ENCODE measurements at places on chromosomes 3 and 15.

DNA sequence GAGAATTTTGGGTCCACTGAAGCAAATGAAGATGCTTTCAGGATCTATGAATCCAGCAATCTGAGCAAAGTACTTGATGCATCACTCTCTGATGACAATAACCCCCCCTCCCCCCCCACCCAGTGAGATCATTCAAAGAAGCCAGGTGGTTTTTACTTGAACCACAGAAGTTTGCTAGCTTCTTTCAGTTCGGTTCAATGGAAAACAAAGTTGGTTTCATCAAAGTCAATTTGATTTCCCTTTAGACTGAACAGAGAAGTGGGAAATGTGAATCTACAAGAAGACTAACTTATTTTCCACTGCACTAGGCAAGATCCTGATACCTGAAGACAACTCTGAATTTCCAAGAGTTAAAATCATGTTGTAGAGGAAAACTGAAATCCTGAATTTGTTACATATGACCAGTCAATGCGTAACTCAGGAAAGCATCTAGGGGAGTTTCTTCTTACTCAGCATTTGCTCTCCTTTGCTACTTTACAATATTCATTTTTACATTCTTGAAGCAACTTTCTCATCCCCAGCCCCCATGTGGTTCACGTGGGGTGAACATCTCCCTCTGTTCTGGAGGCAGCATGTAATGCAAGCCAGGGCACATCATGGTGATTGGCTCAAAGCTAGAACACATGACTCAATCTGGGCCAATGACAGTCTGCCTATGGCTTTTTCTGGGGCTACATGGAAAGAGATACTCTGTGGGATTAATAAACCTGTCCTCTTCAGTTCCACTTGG, 572.6 kb downstream of the FOXP1 start:
- DNase-seq: no peak

DNA sequence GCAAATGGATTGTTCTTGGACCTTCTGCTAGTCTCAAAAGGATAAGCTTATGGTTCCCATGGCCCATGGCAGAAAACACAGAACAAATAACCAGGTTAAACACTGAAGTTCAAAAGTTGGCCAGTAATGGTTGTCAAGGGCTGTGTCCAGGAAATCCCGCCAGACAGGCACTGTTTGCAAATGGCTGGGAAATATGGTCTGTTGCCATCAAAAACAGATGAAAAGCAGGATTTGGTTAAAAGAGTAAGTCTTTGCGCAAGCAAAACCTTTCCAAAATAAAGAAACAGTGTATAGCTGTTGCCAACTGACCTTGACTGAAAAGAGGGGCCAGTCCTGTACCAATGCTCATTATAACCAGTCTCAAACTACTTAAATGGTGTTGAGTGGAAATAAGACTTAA, 58.6 kb downstream of the WWTR1 start:
- DNase-seq: no peak

DNA sequence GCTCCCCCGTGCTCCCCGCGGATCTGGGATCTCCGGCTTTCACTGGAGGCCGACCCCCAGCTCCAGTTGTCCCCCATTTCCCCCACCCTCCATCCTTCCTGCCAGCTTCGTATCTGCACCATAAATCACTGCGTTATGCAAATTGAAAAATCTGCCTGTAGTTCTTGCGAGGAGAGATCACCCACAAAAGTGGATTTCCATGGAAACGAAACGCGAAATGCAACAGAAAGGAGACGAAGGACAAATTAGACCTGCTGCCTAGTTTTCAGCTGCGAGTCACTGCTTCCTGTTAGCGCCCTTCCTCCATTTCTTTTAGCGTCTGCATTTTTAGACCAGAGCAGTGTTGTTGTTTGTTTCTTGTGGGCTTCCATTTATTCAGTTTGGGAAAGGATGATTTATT, 127.1 kb upstream of the ATP10A start:
- no peak for DNase-seq

GRCh38 chr3:62135741-62136140, 237.6 kb downstream of the FEZF2 start:
- no peak for DNase-seq

DNA sequence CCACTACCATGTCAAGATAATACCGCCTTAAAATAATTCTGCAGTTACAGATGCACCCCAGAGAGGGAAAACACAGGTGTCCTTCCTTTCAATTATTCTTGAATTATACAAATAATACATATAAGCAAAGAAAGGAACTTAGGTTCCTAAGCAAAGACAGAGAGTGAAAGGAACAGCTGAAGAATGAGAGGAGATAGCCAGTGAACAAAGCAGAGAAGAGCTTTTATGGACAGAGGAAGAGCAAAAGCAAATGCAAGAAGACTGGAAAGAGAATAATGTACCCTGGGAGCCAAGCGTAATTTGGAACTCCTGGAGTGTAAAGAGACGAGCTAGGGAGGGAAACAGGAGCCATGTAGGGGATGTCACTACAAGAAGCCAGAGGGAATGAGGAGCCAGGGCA, 21.7 kb downstream of the GPR176 start:
- DNase-seq: no peak

GRCh38 chr3:126553284-126554084, 5.2 kb downstream of the C3orf22 start:
- DNase-seq: no peak

- no peak for DNase-seq
These were observed 13.0 kb downstream of the MEF2A start for GRCh38 chr15:99578809-99579208.

DNA sequence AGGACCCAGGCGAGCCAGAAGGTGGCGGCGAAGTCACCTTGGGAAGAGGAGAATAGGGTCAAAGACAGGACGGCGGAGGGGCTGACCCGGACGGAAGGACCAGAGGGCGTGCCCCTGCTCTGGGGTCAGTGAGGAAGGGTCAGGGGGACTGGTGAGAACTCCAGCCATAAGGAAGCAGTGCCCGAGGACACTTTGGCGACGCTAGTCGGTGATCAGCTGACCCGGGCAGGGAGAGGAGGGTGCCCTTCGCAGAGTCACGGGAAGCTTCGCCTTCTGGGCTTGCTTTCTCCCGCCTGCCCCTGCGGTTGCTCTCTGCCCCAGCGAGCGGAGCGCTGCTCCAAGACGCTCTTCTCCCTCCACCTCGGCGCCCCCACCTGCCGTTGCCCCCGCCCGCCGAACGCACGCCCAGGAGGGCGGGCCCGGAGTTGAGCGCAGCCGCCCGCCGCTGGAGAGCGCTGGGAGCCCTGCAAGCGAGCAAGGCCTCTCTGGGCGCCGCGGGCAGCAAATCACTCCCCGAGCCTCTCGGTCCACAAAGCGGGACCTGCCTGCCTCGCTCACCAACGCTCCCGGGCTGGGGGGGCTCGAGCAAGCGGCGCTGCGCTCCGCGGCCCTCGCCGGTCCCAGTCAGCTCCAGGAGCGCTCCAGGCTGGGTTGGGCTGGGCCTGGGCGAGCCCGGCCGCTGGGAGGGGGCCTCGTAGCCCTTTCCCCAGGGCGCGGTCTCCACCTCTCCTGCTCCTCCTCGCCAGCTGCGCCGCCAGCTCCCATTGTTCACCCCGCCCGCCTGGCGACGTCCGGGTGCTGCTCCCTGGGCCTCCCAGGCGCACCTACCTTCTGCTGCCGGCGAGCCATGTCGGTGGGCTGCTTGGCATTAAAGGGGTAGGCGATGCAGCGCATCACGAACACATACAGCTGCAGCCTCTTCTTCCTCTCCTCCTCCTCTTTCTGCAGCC, 1.2 kb downstream of the CADPS start:
- DNase-seq: peak; percentile 69

DNA sequence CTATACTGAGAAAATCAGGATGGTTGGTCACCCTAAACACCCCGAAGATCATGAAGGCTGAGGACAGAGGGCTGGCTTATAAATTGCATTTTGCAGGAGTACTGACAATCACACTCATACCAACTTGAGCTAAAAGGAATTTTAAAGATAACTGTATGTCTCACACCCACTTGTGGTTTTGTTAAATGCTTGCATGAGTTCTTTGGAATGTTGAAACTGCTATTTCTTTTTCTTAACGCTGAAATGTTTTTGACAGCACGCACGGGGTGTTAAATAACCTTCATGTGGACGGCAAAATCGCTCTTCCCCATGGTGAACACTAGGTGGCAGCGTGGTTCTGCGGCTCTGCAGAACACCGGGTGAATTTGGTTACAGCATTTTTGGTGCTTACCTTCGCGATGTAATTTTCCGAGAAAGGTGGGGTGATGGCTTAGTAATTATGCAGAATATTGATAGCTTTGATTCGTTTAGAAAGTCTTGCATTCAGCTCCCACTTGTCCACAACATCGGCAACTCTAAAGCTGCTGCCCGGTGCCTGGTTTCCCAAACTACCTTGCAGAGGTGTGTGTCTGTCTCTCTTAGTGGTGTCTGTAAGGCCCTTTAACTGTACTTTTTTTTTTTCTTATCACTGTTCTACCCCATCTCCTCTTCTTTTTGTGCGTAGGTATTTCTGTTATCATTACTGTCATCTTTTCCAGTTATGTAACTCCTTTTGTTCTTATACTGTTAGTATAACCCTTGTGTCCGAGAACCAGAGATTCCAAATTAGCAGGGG, 51.7 kb downstream of the ARNT2 start:
- no peak for DNase-seq

- DNase-seq: no peak
These were observed 10.4 kb downstream of the PLA2G4D start for GRCh38 chr15:42083916-42084315.

- no peak for DNase-seq
These were observed at the start of gene CRTC3 for GRCh38 chr15:90529371-90530249. TSS of gene CRTC3 (plus strand) at chr15:90529923. CDS start at chr15:90530072, 149 bp downstream.

DNA sequence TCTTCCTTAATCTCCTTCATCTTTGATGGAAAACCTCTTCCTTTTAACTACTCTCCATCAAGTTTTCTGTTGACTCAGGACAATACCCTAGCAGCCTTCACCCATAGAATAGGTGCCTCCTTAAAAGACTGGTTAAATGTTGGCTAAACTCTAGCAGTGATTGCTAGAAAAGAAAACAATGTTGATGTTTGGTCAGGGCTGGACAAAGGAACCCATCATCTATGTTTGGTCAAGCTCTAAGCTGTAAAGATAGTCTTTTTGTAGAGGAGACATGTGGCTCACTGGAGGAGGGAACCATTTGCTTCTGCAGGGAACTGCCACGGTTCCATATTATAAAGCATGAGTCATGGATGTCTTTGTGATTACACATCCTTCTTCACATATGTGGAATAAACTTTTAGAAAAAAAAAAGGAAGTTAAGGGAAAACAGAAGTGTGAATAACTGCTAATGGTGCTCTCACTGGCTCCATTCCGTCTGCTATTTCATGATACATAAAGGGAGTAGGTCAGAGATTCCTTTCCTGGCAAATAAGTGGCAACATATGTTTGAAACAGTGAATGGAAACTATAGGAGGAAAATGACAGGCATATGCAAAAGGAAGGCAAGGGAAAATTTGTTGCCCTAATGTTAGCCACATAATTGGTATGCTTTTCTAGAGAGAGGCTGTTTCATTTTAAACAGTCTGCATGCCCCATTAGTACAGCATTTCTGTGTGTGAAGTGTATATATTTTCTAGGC, 78.2 kb downstream of the CMSS1 start:
- DNase-seq: no peak

DNA sequence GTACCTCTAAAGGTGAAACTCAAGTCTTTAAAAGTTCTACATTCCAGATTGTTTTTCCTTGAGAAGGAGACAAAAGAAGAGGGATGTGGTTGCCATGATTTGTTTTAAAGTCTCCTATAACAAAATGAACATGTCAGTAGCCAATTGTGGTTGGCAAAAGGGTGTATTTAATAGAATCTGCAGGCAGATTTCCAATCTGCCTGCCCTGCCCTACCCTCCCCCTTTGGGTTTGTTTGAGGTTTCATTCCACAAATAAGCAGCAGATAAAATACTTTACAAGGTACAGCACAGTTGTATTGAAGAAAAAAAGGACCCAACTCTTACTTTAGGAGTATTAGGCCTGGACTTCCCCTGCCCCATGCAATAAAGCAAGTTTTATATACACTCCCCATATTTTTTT, 59.5 kb downstream of the MLH1 start:
- DNase-seq: no peak

- DNase-seq: no peak
These were observed 57.8 kb downstream of the NEK10 start for GRCh38 chr3:27311400-27311799.

DNA sequence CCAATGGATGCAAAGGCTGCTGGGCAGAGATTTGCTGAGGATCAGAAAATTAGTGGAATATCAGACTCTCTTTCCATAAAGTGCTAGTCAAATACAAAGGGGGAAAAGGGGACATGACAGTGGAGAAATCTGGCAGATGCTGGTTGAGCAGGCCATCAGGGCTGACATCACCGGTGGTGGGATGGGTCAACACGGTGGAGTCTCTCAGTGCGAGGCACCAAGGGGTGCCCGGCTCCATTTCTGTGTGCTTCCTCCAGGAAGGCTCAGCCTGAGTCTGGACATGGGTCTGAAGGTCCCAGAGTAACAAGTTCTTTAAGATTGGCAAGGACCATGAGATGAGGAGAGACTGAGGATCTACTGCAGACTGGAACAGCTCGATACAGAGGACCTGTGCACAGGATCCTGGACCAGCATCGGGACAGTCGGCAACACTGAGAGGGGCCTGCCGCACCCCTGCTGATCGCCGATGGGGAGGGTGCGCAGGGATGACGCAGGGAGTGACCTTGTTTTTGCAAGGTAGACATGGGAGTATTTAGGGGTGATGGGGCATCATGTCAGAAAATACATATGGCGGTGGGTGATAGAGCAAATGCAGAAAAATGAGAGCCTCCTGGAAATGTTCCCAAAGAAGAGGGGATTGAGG, 92.7 kb downstream of the SEC22A start:
- DNase-seq: no peak

GRCh38 chr15:77416954-77417353, 3.0 kb downstream of the PEAK1 start:
- DNase-seq: no peak

DNA sequence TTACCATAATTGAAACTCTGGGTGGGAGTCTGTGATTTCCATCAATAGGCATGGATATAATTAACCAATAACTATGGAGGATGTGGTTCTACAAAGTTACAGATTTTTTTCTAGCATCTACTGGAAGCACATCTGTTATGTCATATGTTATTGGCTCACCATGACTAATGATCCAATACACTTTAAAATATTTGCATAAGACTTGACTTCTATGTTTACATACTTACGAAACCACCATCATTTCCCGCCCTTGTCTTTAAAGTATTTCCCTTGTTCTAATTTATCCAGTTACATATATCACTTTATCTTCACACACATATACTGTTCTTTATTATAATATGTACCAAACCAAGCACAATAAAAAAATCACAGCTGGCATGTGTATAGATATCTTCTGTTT, 380.3 kb upstream of the CBLB start:
- DNase-seq: no peak

GRCh38 chr3:141575879-141576743, 89.3 kb downstream of the RASA2 start:
- DNase-seq: no peak

GRCh38 chr15:38072348-38073177, 138.1 kb downstream of the TMCO5A start:
- no peak for DNase-seq

All from NCI-H1092 (cell line).